ENCODE measurements at places on chromosomes 2 and 18. TPM values are rescaled to one million over a fixed set of nuclear protein-coding genes. Genes with fewer than 3 reads are reported as not detected.
A peak's percentile ranks its signal among the peaks of the same experiment; 100 is the strongest.

The NEU2 gene
- not detected for total RNA-seq

GRCh38 chr2:164840930-164841718 lies 499 bp downstream of the COBLL1 start:
- DNase-seq = peak; percentile 39

DNA sequence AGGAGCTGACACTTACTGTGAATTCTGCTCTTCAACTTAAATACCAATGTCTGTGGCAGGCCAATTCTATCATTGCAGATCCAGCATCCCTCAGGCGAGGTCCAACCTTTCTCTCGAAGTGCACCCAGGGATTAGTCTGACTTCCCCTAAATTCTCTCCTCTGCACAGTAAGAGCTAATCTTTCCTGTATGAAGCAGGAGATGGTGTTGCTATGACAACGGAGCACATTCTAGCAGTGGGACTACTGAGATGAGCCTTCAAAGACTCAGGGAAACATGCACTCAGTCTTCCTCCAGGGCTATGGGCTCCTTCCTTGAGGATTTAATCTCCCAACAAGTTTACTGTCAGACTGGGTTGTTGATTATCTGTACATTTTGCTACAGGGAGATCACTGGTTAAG lies 176.3 kb downstream of the NOL4 start:
- no peak for DNase-seq

DNA sequence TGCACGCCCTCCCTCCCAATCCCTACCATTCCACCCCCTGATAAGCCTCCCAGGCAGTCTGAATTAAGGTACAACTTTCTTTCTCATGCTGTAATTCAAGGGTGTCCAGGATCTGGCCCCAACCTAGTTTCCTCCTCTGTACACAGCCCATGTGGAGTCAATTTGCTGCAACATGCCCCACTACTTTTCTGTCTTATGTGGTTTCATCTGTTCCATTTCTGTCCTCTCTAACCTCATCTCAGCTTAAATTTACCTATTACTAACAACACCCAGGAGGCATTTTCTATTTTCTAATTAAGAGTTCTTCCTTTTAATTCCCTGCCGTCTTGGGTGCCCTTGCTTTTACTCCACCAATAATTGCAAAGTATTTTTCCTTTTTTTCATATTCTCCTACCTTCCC lies 10.0 kb downstream of the PPP4R1 start:
- no peak for DNase-seq

GRCh38 chr2:108565778-108566375 lies 31.6 kb downstream of the LIMS1 start:
- peak; percentile 29 for DNase-seq

The THADA gene
- 31.6 TPM for total RNA-seq

Measured in activated CD8-positive, alpha-beta T cell treated with anti-CD3 and anti-CD28 coated beads for 36 hours (primary cell).